Activated CD4-positive, alpha-beta T cell treated with anti-CD3 and anti-CD28 coated beads for 48 hours (primary cell): ENCODE measurements at places on chromosomes 13 and 19.

DNA sequence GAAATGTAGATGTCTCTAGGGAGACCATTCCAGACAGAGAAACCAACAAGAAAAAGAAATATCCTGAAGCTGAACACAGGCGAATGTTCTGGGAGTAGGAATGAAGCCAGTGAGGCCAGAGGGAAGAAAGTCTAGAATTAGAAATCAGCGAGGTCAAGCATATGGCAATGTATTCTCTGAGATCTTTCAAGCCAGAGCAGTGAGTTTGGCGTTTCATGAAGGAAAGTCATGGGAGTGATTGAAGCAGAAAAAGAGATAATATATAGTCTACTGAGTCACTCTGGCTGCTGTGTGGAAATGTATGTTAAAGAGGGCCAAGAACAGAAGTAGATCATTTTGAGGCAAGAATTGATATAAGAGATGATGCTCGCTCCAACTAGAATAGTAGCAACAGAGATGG is 576.0 kb downstream of the PCDH17 start:
- no peak for DNase-seq

GRCh38 chr13:21012841-21013681 is 48.3 kb downstream of the LATS2 start:
- DNase-seq: no peak

GRCh38 chr19:17246681-17247425 is 1.1 kb upstream of the NR2F6 start:
- DNase-seq: no peak

DNA sequence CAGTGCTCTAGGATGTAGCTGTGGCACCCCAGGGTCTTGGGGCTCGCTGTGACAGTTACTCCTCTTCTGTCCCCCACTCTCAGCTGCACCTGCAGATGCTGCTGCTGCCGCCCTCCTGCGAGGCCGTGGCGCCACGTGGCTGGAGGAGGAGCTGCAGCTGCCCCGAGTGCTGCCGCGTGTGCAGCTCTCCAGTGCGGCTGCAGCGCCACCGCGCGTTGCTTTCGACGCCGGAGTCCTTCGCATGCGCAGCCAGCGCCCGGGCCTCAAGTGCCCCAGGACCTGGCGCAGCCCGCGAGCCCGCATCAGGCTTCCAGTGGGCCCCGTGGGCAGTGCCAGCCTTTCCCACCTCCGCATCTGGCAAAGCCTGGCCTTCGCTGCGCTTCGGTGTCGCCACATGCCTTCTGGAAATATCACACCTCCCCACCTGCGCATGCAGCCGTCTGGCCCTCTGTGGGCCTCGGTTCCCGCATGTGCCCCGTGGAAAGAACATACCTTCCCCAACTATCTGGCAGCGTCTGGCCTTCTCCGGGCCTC is 692 bp upstream of the ZNF580 start:
- peak; percentile 87 for DNase-seq

- peak; percentile 90 for DNase-seq
Observed at GRCh38 chr19:1133471-1133929, 29.7 kb downstream of the GPX4 start.
